ENCODE measurements at places on chromosomes 3 and 15. TPM values are rescaled to one million over a fixed set of nuclear protein-coding genes. Genes with fewer than 3 reads are reported as not detected.

The ATP10A gene
- total RNA-seq = 0.31 TPM

The CNTN3 gene
- not detected for total RNA-seq

The TRIM59 gene
- 27.9 TPM for total RNA-seq

The DPH6 gene
- 24.0 TPM for total RNA-seq

The KLF15 gene
- total RNA-seq = 0.10 TPM

The NEK10 gene
- 5.7 TPM for total RNA-seq

The CCNDBP1 gene
- total RNA-seq = 62.5 TPM

The SCG5 gene
- 0.67 TPM for total RNA-seq

The GOLGA8K gene
- 1.5 TPM for total RNA-seq

The RBSN gene
- 13.6 TPM for total RNA-seq

The REC114 gene
- not detected for total RNA-seq

The CCR9 gene
- total RNA-seq = not detected

The EBLN2 gene
- total RNA-seq = 1.9 TPM

The KPNA4 gene
- 84.4 TPM for total RNA-seq

- no peak overlapping the region for H3K4me3 ChIP-seq
- no peak for DNase-seq
- no peaks in the 10 kb centered on the region for H3K4me1 ChIP-seq
- H3K27me3 ChIP-seq = no peaks in the 10 kb centered on the region
- peaks cover 2% of the 10 kb centered on the region for H3K36me3 ChIP-seq
Measured at GRCh38 chr3:46923559-46924350, 46.2 kb downstream of the PTH1R start.

- no peaks in the 10 kb centered on the region for H3K4me1 ChIP-seq
- H3K36me3 ChIP-seq = no peaks in the 10 kb centered on the region
- H3K27me3 ChIP-seq = no peaks in the 10 kb centered on the region
- no peak for DNase-seq
- H3K4me3 ChIP-seq = no peak overlapping the region
Measured at GRCh38 chr3:78140866-78141265, 1101.0 kb downstream of the ROBO2 start.

GRCh38 chr15:60757831-60758570 is 279.1 kb upstream of the ICE2 start:
- no peak overlapping the region for H3K27ac ChIP-seq
- H3K27me3 ChIP-seq = peaks cover 4% of the 10 kb centered on the region
- H3K36me3 ChIP-seq = no peaks in the 10 kb centered on the region
- DNase-seq = no peak
- no peaks in the 10 kb centered on the region for H3K4me1 ChIP-seq
- no peak overlapping the region for H3K4me3 ChIP-seq

- no peaks in the 10 kb centered on the region for H3K27me3 ChIP-seq
- no peaks in the 10 kb centered on the region for H3K36me3 ChIP-seq
- H3K4me1 ChIP-seq = no peaks in the 10 kb centered on the region
- H3K27ac ChIP-seq = no peak overlapping the region
Measured at GRCh38 chr3:46733026-46733800, 15.5 kb upstream of the PRSS50 start.

DNA sequence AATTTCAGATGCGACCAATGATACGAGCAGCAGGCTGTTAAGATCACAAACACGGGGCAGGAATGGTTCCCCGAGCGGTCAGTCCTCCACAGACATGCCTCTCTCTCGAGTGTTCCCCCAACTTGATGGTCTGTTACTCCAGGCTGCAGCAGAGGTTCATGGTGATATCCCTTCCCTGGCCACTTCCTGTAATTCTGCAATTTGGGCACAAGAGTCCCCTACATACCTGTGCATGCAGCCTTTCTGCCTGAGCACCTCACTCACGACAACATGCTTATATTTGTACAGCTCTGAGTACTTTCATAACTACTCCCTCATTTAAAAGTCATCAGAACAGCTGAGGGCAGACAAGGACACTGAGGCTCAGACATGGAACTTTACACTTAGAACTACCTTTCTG is 408.1 kb upstream of the NR2F2 start:
- peak; percentile 8 for DNase-seq
- no peak overlapping the region for H3K27ac ChIP-seq
- H3K36me3 ChIP-seq = no peaks in the 10 kb centered on the region
- no peak overlapping the region for H3K4me3 ChIP-seq

- no peaks in the 10 kb centered on the region for H3K36me3 ChIP-seq
- H3K4me3 ChIP-seq = no peak overlapping the region
- no peaks in the 10 kb centered on the region for H3K27me3 ChIP-seq
- no peak for DNase-seq
Measured at GRCh38 chr3:120299403-120299802, 14.4 kb upstream of the GPR156 start.

DNA sequence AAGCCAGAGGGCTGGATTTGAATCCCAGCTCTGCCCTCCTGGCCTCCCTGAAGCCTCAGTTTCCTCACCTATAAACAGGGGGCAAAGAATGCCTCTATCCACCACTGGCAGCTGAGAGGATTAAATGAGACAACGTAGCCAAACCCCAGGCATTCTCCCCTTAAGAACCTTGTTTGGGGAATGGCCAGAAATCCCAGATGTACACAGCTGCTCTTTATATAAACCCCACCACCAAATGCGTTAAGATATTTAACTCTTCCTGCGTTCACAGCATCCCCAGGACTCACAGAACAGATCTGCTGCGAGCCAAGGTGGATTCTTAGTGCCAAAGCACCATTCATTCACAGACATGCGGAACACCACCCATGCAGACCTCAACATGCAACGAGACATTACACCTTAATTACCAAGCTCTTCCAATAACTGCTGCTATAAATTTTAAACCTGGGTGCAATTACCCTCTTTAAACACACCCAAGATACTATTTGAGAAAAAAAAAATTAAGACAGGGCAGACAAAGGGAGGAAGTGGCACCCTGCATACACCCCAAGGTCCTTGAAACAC is 5.2 kb downstream of the TLE3 start:
- peak overlapping the region; percentile 85 for H3K27ac ChIP-seq
- DNase-seq = no peak
- peaks cover 61% of the 10 kb centered on the region for H3K4me1 ChIP-seq
- H3K36me3 ChIP-seq = peaks cover 20% of the 10 kb centered on the region
- H3K4me3 ChIP-seq = peak overlapping the region; percentile 11

GRCh38 chr3:31065765-31066164 is 171.3 kb upstream of the GADL1 start:
- H3K4me3 ChIP-seq = no peak overlapping the region
- no peaks in the 10 kb centered on the region for H3K27me3 ChIP-seq
- H3K4me1 ChIP-seq = no peaks in the 10 kb centered on the region

DNA sequence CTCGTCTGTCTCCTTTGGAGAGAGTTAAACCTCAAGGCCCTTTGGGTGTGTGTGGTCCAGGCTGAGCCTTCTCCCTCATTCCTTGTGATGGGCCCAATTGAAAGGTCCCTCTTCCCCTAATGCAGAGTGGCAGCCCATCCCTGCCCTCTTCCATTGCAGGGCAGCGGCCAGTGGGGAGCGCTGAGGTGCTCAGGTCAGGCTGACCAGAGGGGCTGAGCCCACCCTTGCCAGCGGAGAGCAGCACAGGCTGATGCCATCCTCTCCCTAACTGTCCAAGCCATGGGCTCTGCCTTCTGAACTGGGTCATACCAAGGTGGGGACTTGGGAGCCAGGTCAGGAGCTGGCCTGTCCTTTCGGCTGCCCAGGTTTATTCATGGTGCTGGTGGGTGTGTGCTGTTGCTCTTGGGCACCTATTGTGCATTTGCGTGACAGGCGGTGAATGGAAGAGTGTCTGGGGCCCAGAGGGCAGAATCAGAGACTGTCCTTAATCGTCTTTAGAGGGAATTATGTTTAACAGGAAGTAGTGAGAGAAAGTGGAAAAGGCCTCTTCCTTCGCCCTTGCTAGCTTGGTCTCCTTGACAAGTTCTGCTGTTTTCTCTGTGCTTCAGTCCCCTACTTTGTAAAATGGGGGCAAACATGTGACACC is 96.9 kb downstream of the VGLL4 start:
- no peak for DNase-seq
- H3K36me3 ChIP-seq = no peaks in the 10 kb centered on the region
- no peak overlapping the region for H3K4me3 ChIP-seq
- peaks cover 40% of the 10 kb centered on the region for H3K4me1 ChIP-seq
- H3K27ac ChIP-seq = peak overlapping the region; percentile 96

DNA sequence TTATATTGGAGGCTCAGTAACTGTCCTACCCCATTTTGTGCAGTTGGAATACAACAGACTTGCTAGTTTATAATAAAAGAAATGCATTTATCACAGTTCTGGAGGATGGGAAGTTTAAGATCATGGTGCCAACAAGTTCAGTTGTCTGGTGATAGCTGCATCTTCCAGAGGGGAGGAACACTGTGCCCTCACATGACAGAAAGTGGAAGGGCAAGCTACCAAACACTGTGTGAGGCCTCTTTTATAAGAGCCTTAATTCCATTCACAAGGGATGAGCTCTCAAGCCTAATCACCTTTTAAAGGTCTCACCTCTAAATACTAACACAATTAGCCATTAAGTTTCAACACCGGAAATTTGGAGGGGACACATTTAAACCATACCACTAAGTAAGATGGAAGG is 1073.9 kb downstream of the PLOD2 start:
- no peak overlapping the region for H3K27ac ChIP-seq
- no peaks in the 10 kb centered on the region for H3K4me1 ChIP-seq
- no peaks in the 10 kb centered on the region for H3K27me3 ChIP-seq
- H3K4me3 ChIP-seq = no peak overlapping the region

DNA sequence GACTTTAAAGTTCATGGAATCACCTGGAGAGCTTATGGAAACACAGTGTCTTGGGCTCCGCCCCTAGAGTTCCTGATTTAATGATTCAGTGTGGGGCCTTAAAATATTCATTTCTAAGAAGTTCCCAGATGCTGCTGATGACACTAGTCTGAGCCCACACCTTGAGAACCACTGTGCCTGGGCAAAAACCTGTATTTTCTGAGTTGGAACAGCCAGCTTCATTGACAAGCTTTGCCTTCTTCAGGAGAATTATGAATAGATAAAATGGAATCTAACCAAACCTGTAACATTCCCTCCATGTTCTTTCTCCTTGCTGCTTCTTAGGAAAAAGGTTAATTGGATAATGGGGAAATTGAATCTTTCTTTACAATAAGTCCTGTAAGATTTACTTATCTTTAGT is 490.7 kb downstream of the DIPK2A start:
- H3K27me3 ChIP-seq = no peaks in the 10 kb centered on the region
- no peak for DNase-seq
- H3K36me3 ChIP-seq = no peaks in the 10 kb centered on the region
- no peaks in the 10 kb centered on the region for H3K4me1 ChIP-seq
- H3K4me3 ChIP-seq = no peak overlapping the region

DNA sequence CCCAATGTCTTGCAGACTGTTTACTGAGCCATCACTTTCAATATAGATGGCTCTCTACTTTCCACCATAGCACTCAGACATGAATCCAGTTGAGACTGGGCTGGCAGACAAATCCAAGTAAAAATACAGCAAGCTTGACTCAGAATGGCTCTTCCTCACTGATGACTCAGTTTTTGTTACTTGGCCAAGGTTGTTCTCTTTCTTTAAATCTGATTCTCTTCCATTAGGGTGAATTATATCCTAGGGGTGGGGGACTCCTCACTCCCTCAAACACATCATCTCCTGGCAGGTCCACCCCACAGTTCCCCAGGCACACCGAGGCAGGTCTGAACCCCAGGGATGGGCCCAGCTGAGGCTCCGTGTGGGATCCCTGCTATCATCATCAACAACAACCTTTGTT is 157.9 kb downstream of the MEX3B start:
- H3K27ac ChIP-seq = no peak overlapping the region
- no peaks in the 10 kb centered on the region for H3K4me1 ChIP-seq
- no peaks in the 10 kb centered on the region for H3K27me3 ChIP-seq
- H3K36me3 ChIP-seq = no peaks in the 10 kb centered on the region
- H3K4me3 ChIP-seq = no peak overlapping the region

DNA sequence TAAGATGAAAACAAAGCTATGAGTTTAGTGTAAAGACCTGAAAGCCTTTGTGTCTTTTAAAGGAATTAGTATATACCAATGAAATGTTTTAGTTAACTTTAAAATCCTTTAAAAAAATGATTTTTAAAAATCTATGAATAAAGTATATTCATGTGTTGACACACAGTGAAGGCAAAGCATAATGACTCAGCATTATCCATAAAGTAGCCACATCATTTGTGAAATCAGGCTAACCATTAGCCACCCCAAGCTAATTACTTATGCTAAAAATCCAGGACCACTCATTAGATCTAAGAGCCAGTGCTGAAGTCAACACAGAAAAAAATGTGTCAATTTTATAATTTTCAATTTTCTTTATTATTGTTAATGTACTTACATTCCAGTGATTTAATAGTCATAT is 310.2 kb downstream of the TBC1D5 start:
- H3K27ac ChIP-seq = no peak overlapping the region
- no peak for DNase-seq
- no peaks in the 10 kb centered on the region for H3K4me1 ChIP-seq
- no peaks in the 10 kb centered on the region for H3K36me3 ChIP-seq
- H3K4me3 ChIP-seq = no peak overlapping the region

GRCh38 chr3:30894521-30895251 is at the start of gene GADL1:
TSS of gene GADL1 (minus strand) at chr3:30894661. CDS start at chr3:30894614, 47 bp downstream.
- no peaks in the 10 kb centered on the region for H3K36me3 ChIP-seq
- no peak within 1 kb of the TSS for H3K27ac ChIP-seq
- no peaks in the 10 kb centered on the region for H3K4me1 ChIP-seq
- peak within 1 kb of the TSS; percentile 47 for H3K4me3 ChIP-seq
- DNase-seq = no peak
- peaks cover 12% of the 10 kb centered on the region for H3K27me3 ChIP-seq

- peak overlapping the region; percentile 97 for H3K27ac ChIP-seq
- H3K27me3 ChIP-seq = no peaks in the 10 kb centered on the region
- peak overlapping the region; percentile 60 for H3K4me3 ChIP-seq
- no peak for DNase-seq
- H3K4me1 ChIP-seq = peaks cover 57% of the 10 kb centered on the region
Measured at GRCh38 chr3:156816091-156816793, 9.9 kb upstream of the LEKR1 start.

DNA sequence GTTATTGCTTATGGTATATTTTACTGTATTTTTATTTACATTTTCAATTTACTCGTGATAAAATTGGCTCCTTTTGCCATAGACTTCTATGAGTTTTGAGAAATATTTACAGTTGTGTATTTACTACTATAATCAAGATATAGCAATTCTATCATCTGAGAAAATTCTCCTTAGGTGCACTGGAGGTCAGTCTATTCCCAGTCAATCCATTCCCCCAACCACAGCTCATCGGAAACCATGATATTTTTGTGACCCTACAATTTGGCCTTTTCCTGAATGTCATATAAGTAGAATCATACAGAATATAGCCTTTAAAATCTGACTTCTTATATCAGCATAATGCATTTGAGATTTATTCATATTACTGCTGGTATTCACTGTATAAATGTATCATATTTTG is 114.7 kb upstream of the LRTM1 start:
- no peaks in the 10 kb centered on the region for H3K4me1 ChIP-seq
- no peaks in the 10 kb centered on the region for H3K36me3 ChIP-seq
- no peak overlapping the region for H3K4me3 ChIP-seq
- H3K27ac ChIP-seq = no peak overlapping the region
- DNase-seq = no peak
- no peaks in the 10 kb centered on the region for H3K27me3 ChIP-seq

GRCh38 chr15:38058596-38059075 is 124.2 kb downstream of the TMCO5A start:
- no peaks in the 10 kb centered on the region for H3K27me3 ChIP-seq
- no peaks in the 10 kb centered on the region for H3K36me3 ChIP-seq
- no peak overlapping the region for H3K4me3 ChIP-seq
- DNase-seq = no peak
- no peak overlapping the region for H3K27ac ChIP-seq
- no peaks in the 10 kb centered on the region for H3K4me1 ChIP-seq

Data from Panc1 (cell line).